ENCODE measurements at places on chromosomes 12 and 14.

- DNase-seq = no peak
Observed at GRCh38 chr12:114658002-114658441, 26.0 kb downstream of the TBX3 start.

- no peak for DNase-seq
Observed at GRCh38 chr14:65976761-65977404, 509.3 kb upstream of the CCDC196 start.

GRCh38 chr12:63047146-63047545, 103.9 kb downstream of the AVPR1A start:
- DNase-seq = no peak

GRCh38 chr12:22986997-22987396, 362.0 kb downstream of the ETNK1 start:
- DNase-seq = no peak

- no peak for DNase-seq
Observed at GRCh38 chr12:33026791-33027190, 130.2 kb upstream of the PKP2 start.

DNA sequence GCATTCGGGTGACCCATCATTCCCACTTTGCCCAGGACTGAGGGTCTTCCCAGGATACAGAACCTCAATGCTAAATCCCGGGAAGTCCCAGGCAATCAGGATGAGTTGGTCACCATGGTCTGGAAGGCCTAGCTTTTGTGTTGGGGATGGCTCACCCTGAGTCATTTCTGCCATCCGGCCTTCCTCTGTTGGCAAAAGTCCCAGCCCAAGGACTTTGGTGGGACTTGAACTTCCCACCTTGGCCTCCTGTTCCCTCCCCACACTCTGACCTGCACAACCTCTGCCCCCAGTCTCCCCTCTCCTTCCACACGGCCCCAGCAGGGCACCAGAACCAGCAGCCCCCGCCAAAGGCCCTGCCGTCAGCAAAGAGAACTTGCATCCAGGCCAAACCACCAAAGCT, 24.6 kb upstream of the NCOR2 start:
- DNase-seq = no peak

DNA sequence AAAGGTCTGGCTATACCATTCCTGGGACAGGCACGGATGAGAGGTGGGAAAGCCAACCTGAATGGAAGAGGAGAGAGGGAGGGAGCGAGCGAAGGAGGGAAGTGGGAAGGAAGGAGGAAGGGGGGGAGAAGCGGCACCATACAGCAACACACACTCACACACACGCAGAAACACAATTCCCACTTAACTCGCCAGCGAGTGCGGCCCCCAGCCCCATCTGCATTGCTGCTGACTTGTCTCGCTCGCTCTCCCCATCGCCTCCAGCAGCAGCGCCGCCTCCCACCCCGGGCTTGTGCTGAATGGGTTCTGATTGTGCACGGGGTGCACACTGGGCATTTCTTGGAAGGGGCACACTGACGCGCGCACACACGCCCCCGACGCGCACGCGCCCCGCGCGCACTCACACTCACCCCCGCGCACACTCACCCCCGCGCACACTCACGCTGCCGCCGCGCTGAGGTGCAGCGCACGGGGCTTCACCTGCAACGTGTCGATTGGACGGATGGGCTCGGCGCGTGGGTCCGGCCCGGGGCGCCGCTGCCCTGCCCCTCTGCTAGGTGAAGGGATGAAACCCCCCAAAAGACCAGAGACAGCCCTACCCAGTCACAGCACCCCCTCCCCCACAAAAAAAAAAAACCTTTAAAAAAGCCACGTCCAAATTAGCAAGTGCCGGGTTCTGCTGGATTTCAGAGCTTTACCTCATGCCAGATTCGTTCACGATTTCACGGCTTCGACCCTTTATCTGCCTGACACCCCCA, 685 bp downstream of the GRIN2B start:
- peak; percentile 4 for DNase-seq

GRCh38 chr12:9066755-9067423, 48.8 kb downstream of the A2M start:
- no peak for DNase-seq

- DNase-seq = no peak
Observed at GRCh38 chr14:96085369-96085768, 46.2 kb downstream of the C14orf132 start.

DNA sequence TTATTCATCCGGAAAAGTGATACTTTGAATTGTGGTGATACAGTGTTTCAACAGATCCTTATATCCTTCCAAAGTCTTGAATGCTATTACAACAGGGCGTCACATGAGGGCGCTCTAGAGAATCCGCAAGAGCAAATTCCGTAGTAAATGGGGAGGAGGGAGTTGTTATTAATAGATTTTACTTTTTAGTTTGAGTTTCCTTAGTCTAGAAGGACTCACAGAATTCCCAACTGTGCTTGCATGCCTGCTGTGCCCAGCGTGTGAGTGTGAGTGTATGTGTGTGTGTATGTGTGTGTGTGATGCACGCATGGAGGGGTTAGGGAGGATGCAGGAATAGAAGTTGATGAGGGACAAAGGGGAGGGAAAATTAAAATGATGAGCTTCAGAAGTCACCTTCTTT, 375.3 kb downstream of the C12orf75 start:
- DNase-seq = no peak

DNA sequence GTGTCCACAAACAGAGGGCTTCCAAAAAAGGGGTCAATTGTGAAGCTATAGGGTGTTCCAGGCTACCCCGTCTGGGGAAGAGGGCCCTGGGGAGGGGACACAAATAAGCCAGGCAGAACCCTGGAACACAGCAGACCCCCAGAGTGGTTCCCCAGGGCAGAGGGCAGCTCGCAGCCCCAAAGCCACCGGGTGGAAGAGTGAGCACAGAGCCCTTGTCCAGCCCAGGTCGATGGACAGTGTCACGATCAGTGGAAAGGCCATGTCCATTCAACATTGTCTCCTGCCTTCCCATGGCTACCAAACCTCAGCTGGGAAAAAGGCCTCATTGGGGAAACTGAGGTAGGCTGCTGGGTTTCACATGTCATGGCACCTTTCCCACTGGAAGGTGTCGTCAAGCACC, 131.4 kb downstream of the DICER1 start:
- no peak for DNase-seq

GRCh38 chr14:53151523-53152183, 1.5 kb downstream of the DDHD1 start:
- DNase-seq = peak; percentile 62

- peak; percentile 59 for DNase-seq
Observed at GRCh38 chr12:643475-644302, 19.6 kb downstream of the NINJ2 start.

- no peak for DNase-seq
Observed at GRCh38 chr14:87966816-87967215, 26.2 kb downstream of the GALC start.

- DNase-seq = no peak
Observed at GRCh38 chr14:29925101-29925722, 2.4 kb downstream of the PRKD1 start.

DNA sequence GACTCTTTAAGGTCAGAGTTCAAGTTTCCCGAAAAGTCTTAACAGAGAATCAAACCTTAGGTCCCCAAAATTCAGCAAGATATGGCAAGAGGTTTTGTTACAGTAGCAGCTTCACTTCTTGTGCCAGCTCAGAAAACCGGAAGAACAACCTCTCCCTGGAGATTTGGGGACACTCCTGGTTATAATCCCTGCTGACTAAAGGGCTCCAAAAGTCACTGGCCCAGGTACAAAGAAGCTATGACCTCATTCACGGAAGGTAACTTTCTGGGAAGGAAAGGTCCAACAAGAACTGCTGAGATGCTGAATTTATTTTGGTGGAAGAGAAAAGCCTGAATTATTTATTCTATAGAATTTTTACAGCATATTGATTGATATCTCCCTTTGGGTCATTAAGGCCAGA, 55.6 kb upstream of the DIO2 start:
- DNase-seq = no peak

- DNase-seq = no peak
Observed at GRCh38 chr12:24034160-24034559, 84.7 kb upstream of the SOX5 start.

GRCh38 chr14:63632932-63633514, 8.6 kb downstream of the WDR89 start:
- DNase-seq = no peak

- DNase-seq = no peak
Observed at GRCh38 chr14:38616959-38617358, 361.1 kb upstream of the CLEC14A start.

DNA sequence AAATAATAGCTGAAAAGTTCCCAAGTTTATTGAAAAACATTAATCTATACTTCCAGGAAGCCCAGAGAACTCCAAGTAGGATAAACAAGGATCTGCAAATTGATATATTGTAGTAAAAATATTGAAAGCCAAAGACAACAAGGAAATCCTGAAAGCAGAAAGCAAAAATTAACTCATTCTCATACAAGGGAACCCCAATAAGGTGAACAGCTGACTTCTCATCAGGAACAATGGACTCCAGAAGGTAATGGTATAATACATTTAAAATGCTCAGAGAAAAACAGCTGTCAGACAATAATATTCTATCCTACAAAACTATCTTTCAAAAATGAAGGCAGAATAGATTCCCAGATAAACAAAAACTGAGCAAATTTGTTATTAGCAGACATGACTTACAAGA, 138.1 kb upstream of the BMP4 start:
- DNase-seq = no peak
